NCI-H446 (cell line): ENCODE measurements at places on chromosomes 5 and 9.

DNA sequence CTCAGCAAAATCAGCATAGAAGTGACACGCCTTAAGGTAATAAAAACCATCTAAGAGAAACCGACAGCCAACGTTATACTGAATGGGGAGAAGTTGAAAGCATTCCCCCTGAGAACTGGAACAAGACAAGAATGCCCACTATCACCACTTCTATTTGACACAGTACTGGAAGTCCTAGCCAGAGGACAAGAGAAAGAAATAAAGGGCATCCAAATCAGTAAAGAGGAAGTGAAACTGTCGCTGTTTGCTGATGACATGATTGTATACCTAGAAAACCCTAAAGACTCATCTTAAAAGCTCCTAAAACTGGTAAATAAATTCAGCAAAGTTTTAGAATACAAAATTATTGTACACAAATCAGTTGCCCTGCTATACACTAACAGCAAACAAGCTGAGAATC, 393.3 kb downstream of the KIF4B start:
- DNase-seq = no peak

DNA sequence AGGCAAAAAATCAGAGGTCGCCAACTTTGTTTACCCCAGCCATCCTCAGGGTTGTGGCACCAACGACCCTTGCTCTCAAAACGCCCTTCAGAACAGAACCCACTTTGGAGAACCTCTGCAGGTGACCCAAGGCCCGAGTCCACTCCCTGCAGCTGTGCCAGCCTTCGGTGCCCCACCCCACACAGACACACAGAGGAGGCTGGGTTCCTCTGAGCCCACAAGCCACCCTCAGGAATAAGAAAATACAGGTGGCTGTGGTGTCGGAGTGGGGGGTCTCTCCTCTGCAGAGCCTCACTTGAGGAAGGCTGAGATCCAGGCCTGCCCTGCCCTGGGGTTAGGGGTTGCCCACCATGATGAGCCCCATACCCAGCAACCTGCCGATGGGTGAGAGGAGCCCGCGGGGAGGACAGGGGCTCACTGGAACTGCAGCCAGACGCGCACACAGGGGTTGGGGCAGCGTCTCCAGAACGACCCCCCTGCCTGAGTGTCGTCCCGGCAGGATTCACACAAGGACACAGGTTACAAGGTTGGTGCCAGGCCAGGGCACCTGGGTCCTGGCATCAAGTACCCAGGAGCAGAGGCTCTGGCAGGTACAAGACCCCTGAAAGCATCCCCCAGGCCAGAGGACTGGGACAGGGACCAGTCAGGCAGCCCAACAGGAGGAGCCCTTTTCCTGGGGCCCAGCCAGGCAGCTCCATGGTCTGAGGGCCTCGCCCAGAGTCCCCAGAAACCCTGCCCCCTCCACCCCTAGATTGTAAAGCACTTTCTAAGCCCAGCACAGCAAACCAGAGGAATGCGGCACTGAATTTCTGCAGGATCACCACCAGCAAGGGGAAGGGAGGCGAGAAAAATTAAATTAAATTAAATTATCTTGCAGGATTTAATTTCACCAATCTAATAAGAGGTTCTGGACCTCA, 40.0 kb downstream of the NACC2 start:
- DNase-seq = no peak

DNA sequence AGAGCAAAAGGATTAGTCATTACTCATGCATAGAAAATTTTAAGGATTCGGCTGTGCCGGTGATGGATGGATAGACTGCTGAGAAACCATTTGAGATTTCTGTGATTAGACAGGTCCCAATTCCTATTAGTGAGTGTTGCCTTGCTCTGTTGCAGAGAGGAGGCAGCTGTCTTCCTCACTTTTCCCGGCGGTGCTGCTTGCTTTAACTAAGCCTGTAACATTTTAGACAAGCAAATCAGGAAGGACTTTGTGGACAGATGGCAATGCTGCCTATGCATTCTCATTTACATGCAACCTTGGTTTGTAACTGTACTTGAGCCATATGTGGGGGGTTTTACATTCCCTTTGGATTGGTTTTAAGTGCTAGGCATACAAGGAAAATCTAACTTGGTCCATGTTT, 1176.3 kb downstream of the CDH18 start:
- DNase-seq = peak; percentile 72

DNA sequence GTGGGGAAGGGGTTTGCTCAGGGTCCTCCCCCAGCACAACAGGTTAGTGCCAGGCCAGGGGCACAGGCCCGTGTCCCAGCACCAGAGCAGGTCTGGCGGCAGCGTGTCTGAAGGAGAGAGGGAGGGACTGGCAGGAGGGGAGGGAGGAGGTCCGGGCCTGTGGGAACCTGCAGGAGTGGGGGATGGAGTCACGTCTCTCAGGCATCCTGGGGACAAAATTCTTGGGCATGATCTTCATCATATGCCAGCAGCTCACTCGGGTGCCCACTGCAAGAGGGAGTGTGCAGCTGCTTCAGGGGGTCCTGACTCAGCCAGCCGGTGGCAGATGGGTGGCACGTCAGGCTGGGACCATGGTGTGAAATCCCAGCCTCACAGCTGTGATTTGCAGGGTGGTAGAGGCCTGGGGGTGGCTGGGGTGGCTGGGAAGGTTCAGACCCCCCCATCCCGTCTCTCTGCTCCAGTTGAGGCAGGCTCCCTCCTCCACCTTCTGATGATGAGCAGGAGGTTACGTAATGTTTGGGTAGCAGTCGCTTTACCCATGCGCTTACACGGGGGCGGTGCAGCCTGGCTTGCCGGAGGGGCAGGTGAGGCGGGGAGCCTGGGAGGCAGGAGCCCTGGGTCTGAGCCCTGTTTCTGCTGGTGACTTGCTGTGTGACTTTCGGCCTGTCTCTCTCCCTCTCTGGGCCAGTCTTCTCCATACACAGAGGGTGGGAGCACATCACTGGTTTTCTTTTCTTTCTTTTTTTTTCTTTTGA, 40.5 kb downstream of the NCS1 start:
- no peak for DNase-seq

DNA sequence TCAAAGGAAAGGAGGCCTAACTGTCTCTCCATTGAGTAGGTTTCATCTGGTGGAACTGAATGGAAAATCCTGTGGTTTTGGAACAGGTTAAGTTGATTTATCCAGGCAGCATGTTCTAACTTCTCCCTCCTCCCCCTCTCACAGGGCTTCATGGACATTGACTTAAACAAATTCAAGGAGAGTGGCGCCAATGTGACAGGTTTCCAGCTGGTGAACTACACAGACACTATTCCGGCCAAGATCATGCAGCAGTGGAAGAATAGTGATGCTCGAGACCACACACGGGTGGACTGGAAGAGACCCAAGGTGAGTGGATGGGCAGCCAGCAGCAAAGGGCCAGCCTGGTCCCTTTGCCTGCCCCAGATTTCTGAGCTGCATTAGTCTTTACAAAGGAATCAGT, 183.9 kb downstream of the GRIA1 start:
- DNase-seq = no peak

DNA sequence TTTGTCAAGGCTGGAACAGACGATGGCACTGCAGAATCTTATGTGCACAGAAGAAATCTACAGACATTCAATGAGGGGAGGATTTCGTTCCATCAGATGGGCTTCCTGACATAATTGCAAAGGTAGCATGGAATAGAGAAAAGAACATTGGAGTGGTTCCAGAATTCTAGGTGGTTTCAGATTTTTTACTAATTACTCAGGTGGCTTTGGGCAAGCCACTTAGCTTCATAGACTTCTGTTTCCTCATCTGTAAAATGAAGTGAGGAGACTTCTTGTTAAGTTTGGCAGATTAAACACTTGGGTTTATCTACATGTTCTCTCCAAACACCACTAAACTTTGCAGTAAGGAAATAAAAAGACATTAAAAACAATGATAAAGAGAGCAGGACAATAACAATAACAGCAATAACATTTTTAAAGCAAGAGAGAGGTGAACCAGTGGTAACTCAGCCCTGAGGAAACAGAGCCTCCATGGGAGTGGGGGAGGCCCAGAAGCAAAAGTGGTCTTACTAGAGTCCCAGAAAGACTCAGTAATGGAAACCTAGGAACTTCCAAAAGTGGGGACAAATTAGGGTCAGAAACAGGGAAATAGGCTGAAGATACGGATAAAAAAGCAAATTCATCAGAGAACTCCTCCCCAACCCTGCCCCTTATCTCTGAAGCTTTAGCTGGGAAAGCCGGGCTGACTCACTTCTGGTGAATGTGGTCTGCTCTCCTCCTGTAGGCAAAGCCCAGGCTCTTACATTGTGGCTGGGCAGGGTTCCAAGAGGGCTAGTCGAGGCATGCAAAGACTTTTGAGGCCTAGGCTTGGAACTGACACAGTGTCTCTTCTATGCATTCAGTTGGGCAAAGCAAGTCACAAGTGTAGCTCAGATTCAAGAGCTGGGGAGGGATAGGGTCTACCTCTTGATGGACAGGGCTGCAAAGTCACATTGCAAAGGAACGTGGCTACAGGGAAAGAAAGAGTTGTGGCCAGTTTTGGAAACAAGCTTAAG, 11.8 kb upstream of the ACTBL2 start:
- DNase-seq = peak; percentile 66

GRCh38 chr5:103461243-103461642, 101.3 kb downstream of the NUDT12 start:
- DNase-seq = no peak

DNA sequence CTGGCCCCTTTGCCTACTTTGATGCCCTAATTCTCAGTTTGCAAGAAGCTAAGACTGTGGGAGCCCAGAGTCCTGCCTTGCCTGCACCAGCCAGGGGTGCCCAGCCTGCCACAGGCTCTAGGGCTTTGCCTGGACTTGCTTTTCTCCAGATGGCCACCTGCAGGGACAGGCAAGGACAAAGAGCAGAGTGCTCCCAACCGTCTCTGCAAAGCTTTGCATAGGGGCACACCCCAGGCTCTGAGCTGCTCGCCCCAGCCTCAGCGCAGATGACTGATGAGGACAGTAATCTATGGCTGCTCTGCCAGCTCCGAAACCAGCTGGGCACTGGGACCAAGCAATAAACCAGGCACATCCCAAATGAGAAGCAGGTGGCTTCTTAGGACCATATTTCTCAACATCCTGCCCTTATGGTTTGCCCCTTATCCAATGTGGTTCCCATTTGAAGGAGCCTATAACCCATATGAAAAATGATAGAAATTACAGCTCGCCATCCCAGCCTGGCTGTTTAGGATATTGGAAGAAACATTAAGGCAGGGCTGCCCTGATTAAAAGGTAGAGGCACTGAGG, 25.4 kb upstream of the TCF7 start:
- no peak for DNase-seq

DNA sequence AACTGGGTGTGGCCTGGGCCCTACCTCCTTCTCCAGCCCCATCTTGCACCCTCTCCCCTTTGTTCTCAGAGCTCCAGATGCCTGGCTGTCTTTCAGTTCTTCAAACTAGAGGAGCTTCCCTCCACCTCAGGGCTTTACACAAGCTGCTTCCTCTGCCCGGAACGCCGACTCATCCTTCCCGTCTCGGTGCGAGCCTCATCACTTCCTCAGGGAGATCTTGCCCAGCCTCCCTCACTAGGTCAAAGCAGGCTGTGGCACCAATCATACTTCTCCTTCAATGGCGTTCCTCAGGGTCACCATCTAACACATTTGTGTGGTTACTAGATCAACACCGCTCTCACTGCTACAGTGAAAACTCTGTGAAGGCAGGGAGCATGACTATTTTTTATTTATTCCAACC, 56.2 kb upstream of the ZSWIM6 start:
- no peak for DNase-seq

DNA sequence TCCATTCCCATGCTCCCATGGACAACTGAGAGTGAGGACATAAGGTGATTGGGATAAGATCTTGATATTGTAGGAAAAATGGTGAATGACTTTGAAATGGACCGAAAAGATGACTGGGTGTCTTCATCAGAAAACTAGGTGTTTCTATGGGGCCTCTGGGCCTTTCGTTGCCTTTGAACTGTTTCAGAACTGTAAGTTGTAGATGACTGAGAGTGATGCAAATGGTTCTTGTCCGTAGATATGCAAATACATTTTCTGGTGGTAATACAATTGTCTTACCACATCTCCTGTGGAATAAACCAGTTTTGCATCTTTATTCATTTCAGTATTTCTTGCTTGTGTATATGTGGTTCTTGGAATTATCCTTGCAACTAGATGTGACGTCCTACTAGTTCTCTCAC, 16.0 kb upstream of the TEX48 start:
- DNase-seq = no peak

GRCh38 chr9:16031971-16032370, 479.1 kb downstream of the CCDC171 start:
- DNase-seq = peak; percentile 33

DNA sequence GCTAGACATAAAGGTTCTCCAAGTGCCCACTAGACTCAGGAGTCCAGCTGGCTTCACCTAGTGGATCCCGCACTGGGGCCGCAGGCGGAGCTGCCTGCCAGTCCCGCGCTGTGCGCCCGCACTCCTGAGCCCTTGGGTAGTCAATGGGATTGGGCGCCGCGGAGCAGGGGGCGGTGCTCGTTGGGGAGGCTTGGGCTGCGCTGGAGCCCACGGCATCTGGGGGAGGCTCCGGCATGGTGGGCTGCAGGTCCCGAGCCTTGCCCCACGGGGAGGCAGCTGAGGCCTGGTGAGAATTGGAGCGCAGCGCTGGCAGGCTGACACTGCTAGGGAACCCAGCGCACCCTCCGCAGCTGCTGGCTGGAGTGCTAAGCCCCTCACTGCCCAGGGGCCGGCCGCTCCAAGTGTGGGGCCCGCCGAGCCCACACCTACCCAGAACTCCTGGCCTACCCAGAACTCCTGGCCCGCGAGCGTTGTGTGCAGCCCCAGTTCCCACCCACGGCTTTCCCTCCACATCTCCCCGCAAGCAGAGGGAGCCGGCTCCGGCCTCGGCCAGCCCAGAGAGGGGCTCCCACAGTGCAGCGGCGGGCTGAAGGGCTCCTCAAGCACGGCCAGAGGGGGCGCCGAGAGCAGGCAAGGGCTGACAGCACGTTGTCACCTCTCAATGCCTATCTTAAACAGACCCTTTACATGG, 260.7 kb upstream of the DMRT1 start:
- no peak for DNase-seq

DNA sequence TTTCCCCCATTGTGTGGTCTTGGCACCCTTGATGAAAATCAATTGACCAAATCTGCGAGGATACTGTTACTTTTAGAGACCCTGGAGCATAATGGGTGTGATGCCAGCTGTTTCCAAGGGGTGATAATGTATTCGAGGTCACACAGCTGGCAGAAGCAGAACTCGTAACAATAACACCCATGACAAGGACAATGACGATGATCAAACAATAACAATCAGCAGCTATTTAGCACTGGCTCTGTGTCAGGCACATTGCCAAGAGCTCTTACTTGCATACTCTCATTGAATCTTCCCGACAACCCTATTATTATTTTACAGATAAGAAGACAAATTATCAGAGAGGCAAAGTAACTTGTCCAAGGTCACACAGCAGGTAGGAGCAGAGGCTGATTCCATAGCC, 223.7 kb upstream of the MSX2 start:
- DNase-seq = no peak

GRCh38 chr5:92328584-92329259, 945.6 kb upstream of the ARRDC3 start:
- DNase-seq = no peak
